Fibroblast of skin of right biceps (primary cell): ENCODE measurements at places on chromosomes 12 and 14.

GRCh38 chr12:53052419-53053217, 2.8 kb downstream of the TNS2 start:
- peak; percentile 75 for DNase-seq

DNA sequence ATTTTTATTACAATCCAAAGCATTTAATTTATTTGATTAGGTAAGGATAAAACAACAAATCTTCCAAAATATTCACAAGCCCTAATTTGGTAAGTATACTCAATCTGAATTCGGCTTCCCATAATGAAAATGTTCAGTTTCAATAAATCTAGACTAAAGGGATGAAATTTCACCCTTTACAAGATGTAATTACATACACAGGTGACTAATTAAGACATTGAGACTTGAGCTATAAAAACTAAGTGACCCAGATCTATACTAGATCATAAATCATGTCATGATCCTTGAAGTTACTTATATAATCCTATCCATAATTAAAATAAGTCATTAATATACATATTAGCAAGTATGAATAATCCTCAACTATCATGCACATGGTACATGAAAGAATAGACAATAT, 36.6 kb downstream of the LRP6 start:
- no peak for DNase-seq

GRCh38 chr14:100762089-100762515, 35.4 kb downstream of the DLK1 start:
- peak; percentile 70 for DNase-seq

DNA sequence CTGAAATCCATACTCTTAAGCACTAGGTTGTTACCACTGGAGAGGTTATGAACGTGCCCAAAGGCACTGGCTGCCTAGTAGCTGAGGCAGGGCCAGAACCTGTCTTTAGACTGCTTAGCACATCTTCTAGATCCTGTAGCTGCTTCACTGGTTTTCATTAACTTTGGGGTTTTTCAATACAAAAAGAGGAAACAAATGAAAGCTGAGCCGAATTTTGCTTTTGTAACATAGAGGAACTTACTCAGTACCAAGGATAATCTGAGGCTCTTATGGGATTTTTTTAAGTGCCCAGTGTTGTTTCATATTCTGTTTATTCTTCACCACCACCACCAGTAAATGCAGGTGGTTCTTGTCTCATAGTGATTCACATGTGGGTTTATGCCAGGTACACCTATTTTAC, 396.1 kb downstream of the RAD51B start:
- no peak for DNase-seq

GRCh38 chr14:88417594-88417993, 32.1 kb downstream of the SPATA7 start:
- DNase-seq, result no peak

DNA sequence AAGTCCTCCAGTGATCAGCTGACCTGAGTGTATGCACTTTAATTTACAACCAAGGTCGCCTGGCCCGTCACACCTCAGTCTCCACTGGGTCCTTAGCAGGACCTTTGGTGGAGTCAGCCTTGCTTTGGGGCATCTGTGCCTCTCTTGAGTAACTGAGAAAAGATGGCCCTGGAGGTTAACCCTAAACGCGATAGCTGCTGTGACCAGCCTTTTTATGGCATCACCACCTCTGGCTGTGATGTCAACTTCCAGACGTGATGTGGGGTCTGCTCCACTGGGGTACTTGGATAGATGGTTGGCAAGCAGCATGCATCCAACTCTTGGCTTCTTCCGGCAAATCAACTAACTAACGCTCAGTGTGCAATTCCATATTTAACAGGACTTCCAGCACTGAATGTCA, 122.8 kb upstream of the RTL1 start:
- DNase-seq, result no peak
